ENCODE measurements at places on chromosomes 12 and 14. TPM values are rescaled to one million over a fixed set of nuclear protein-coding genes. Genes with fewer than 3 reads are reported as not detected.

DNA sequence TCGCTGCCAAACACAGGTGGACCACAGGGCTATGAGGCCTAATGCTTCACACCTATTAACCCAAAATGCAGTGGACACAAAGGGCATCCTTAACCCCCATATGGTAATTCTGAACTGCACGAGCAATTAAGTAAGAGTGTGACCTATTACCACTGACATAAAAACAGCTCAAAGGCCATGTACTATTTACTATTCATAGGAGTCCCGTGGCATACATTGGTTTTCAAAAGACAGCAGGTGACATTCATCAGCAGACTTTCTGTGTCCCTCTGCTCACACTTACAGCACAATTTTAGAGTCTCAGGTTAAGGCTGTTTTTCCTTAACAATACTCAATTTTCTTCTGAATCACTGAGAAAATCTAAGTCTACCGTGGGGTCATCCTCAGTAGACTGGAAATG, 23.1 kb upstream of the TMCC3 start:
- no peak for DNase-seq

The TEX52 gene
- total RNA-seq, result not detected

DNA sequence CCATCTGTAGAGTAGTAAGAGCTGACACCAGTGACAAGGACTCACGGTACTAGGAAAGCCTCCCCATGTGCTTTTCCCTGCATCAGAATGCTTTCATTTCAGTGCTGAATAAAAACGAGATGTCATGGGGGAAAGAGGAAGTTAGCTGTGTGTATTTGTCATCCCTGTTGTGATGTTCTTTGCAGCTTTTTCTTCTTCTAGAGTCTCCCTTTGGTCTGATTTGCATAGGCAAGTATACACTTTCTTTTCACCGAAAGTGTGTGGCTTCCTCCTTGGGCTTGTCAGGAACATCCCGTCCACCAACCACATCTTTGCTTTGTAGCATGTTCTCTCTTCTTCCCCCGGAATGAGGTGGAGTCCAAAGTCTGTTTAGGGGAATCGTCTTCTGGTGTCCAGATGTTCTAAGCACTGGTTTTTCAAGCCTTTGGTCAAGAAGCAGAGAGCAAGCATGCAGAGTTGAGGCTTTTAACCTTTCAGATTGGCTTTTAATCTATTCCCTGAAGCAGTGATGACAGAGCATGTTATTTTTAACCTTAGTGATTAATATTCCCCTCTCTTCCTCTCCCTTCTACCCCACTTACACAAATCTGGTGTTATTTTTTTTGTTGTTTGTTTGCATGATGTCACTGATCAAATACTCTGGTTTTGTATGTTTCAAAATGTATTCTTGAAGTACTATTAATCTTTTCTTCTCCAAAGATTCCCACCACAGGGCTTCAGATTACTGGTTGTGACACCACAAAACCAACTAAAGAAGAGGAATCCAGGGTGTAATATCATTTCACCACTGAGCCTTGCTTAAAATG, 163.4 kb downstream of the SAMD4A start:
- DNase-seq, result no peak

- no peak for DNase-seq
These were observed 2.3 kb downstream of the PYM1 start for GRCh38 chr12:55925371-55925770.

- no peak for DNase-seq
These were observed 501.6 kb downstream of the VRK1 start for GRCh38 chr14:97298736-97299135.

The KLHL33 gene
- 1.3 TPM for total RNA-seq

The ANO4 gene
- total RNA-seq, result 1.4 TPM

- DNase-seq, result no peak
These were observed 30.4 kb downstream of the DENND5B start for GRCh38 chr12:31560516-31560915.

DNA sequence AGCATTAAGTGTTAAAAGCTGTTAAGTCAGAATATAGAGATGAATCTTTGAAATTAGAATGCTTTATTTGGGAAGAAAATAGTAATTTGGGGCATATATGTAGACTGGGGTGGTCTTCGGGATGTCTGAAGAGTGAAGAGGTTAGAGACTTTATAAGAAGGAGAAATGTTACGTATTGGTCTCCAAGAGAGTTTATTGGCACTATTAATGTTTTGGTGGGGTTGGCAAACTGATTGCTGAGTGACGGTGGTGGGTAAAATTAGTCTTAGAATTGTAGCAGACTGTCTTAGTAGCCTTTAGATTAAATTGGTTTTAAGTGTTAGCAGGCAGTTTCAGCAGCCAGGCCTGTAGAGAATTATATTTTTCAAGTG, 4.9 kb upstream of the ATP23 start:
- no peak for DNase-seq

DNA sequence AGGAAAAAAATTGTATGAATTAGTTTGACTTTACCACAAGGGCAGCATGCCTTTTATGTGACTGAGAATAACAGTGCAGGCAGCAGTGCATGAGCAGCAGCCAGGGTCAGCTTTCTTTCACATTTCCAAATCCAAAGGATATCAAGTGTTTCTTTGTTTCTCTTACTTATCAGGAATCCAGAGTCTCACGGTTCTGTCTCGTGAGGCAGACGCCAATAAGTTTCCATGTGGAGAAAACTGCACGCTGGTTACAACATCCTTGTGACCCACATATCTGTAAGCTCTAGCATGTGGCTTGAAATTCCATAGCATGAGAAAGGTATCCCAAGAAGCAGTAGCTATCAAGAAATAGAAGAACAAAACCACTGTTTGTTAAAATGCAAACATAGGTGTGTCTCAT, 27.6 kb downstream of the GALNT4 start:
- no peak for DNase-seq

The FBXO34 gene
- total RNA-seq, result 15.9 TPM

- peak; percentile 92 for DNase-seq
These were observed at the start of gene ETNK1 for GRCh38 chr12:22624870-22625761. Gene ETNK1, plus strand, starts transcription at chr12:22625171. Its CDS starts 260 bp downstream, at chr12:22625431.

The TAS2R50 gene
- total RNA-seq, result not detected

DNA sequence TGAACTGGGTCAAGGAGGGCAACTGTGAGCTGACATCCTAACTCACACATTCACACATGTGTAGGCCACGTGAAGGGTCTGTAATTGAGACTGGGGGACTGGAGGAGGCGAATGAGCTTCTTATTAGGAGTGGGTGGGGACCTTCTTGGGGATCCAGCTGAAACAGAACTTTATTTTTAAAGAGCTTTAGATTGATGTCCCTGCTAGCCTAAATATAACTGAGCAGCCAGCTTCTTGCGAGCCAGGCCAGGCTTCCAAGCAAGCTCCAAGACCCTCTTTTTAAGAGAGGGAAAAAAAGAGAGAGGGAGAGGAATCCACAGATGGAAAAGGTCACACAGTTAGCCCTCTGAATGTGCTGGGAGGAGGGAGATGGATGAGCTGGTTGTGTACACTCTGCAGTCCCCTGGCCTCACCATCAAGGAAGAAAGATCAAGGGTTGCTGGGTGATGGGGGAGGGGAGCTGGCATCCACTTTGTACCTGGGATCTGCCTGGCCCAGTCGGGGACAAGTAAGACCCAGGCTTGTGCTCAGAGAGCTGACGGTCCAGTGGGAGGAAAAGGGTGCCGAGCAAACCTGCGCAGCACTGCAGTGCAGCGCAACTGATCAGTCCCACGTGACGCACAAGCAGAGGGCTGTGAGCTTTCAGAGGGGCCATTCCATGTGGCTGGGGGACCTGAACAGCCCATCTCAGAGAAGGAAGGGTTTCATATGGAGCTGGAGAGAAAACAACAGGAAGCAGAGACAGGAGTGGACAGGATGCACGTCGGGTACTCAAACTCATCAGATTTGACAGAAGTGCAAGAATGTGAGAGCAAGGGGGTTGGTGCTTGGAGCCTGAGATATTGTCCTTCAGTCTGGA, 154.5 kb downstream of the ZFP36L1 start:
- DNase-seq, result peak; percentile 40

The PIWIL1 gene
- not detected for total RNA-seq

The PPP4R4 gene
- total RNA-seq, result 2.3 TPM

DNA sequence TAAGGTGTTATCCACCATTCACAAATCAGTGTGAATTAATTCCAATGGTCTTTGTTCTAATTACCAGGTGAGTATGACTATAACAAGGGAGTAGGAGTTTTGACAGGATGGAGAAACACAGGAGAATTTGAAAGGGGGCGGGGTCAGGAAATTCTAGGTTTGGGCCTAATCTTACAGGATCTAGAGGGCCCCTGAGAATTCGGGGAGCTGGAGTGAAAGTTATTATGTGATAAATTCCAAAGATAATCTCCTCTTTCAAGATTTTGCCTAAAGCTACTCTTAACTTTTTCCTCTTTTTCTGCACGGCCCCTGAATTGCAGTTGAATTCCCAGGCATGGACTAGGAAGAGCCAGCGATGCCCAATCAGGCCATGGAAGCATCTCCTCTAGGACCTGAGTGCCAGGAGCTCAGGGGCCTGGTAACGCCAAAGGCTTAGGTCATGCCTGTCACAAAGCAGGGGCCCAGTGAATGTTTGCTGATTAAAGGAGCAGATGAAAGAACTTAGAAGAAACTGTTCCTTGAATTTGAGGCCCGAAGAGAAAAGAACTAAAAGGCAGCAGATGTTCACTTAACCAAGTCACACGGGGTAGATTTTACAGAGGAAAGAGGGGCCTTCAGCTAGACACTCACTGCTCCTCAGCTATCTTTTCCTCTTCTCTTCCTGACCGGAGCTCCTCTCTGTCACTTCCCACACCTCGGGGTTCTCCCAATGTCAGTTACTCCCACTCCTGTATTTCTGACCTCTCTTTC, 195.5 kb downstream of the PPM1H start:
- DNase-seq, result no peak

The RHEBL1 gene
- total RNA-seq, result not detected

GRCh38 chr12:3326156-3326849, 164.7 kb upstream of the PRMT8 start:
- no peak for DNase-seq

GRCh38 chr12:105378911-105379310, 48.4 kb downstream of the C12orf75 start:
- no peak for DNase-seq

The KRT78 gene
- not detected for total RNA-seq

The PLEKHD1 gene
- 0.76 TPM for total RNA-seq

DNA sequence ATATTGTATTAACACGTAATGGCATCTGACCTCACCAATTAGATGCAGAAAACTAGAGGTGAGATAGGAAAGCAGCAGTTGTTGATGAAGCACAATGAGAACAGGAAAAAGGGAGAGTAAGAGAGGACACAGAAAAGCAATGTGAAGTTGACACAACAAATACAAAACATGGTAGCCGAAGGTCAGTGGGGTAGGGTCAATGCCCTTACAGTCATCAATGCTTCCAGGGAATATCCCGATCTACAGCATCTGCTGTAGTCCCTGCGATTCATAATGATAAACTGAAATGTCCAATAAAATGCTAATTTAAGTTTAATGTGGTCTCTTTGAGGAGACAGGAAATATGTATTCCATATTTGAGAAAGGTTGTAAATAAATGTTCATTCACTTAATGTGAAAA, 2.9 kb upstream of the COL2A1 start:
- no peak for DNase-seq

The PLA2G1B gene
- not detected for total RNA-seq

DNA sequence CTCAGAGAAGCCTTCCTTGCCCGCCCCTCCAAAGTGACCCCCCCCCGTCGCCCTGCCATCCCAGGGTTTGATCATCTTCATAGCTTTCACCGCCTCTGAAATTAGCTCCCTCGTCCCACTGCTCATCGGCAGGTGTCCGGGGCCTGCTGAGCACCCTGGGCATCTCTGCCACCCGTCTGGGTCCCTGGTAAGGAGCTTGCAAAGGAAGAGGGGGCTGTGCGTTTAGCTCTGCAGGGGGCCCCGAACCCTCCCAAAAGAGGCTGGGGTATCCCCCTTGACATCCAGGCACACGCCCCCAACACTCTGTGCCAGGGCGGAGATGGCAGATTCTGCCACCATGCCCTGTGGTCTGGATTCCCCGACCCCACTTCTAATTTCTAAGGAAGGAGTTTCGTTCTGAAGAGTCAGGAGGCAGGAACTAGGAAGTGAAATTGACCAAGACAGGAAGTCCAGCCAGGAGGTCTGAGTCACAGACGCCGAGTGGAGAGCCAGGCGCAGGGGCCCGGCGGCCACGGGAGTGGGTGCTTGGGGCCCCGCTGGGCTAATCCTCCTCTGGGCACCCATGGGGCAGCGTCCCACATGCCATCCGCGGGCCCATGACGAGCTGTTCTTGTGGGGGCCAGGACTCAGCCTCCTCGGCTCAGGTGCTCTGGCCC, 95.7 kb downstream of the RFLNA start:
- DNase-seq, result peak; percentile 84

The RAD51AP1 gene
- 22.8 TPM for total RNA-seq

The ACOT6 gene
- not detected for total RNA-seq

DNA sequence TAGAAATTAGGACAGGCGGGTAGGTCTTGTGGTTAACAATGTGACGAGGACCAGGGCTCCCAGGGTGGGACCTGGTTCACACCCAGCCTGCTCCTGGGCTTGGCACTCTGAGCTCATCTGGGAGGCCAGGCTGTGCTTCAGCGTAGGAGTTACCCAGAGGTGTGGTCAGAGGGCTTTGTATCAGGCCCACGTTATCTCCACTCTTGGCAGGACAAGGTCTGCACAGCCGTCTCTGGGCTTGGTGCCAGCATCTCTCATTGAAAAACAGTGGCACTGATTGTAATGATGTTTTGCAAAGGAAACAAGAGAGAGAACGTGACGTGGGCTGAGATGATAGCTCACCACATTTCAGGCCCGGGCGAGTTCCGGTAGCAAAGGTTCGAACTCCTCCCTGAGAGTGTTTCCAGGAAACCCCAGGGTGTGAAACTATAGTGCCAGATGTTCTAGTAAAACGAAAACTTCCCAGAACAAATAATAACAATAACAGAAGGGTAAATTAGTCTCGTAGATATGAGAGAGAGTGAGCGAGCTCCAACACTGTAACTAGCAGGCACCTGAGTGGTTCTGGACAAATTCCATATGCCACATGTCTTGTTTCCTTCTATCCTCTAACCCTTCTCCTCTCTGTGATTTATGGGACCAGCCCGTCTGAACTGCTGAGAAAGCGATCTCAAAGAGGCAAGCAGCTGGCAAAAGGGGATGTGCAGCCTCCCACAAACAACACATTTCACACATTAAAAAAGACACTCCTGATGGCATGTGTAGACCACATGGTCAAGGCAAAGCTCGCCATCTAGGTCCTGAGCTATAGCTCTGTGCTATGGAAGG, 227.3 kb downstream of the KTN1 start:
- peak; percentile 55 for DNase-seq

GRCh38 chr14:55654243-55654642, 74.2 kb downstream of the KTN1 start:
- DNase-seq, result no peak

The TBC1D30 gene
- total RNA-seq, result 3.2 TPM

The PLEKHG7 gene
- not detected for total RNA-seq

DNA sequence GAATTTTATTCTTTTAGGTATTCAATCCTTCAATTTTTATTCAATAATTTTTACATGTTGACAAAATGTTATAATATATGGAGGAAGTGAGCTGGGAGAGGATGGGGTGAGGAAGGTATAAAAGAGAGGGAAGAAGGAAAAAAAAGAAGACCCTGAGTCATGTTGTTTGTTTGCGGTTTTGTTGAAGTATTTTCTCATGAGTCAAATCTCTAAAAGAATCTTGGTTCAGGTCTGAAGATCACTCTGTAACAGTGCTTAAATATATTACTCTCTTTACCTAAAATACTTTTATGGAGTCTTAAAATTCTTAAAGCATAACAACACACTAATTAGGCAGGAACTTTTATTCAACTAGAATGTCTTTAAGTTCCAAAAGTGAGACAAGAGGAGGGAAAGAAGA, 489.6 kb upstream of the GARIN6 start:
- no peak for DNase-seq

The LRTM2 gene
- total RNA-seq, result not detected
